ENCODE measurements at places on chromosomes 4 and X.

- DNase-seq: peak; percentile 45
Observed at GRCh38 chrX:10041383-10041782, 74.2 kb downstream of the CLDN34 start.

DNA sequence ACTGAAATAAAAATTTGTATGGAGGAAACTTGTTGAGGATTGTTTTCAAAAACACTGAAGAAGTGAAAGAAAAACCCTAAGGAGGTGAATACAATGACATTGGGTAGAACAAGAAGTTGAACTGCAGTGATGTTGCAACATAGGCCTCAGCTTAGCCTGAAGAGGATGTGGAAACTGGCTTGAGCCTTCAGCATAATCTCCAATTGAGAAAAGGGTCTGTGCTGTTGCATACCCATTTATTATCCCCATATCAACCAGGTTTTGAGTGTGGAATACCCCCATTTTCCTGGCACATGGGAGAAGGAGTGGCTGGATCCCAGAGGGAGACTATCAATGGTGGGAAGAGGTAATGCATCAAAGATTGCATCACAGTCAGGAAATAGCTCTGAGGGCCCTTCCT is 695.0 kb upstream of the HS3ST1 start:
- DNase-seq: no peak

DNA sequence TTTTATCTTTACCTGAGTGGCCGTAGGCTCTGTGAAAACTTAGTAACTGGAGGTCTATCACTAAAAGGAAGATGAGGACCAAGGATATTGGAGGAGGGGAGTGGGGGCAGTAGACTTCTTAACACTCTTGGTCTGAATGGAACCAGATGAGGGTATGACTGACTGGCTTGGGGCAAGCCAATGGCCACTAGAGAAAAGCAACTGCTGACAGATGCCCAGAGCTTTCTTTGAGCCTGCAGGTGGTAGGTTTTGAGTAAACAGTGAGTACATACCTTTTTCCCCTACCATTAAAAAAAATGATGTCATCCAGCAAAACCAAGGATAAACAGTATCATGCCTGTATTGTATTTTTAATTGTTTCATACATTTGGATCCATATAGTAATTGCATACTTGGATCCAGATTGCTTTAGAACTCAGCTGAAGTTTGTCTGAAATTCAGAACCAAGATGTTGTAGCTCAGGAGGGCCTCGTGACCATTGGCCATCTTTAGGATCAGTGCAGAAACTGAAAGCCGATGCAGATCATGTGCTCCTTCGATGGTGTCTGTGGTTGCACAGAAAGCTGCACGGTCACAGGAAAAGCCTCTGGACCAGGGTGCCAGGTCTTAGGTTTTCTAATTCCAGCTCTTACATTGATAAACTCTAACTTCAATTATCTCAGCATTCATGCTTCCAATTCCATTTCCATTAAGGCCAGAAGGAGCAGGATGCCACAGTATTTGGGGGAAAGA is 131.0 kb downstream of the PDGFRA start:
- DNase-seq: no peak

GRCh38 chr4:134934036-134934808 is 732.6 kb upstream of the PABPC4L start:
- DNase-seq: no peak

GRCh38 chrX:72539822-72540221 is 32.8 kb downstream of the HDAC8 start:
- no peak for DNase-seq
